ENCODE measurements at places on chromosomes 7 and 10. TPM values are rescaled to one million over a fixed set of nuclear protein-coding genes. Genes with fewer than 3 reads are reported as not detected.

- no peaks in the 10 kb centered on the region for H3K36me3 ChIP-seq
- DNase-seq, result no peak
Measured at GRCh38 chr7:159200421-159200820, 55.8 kb upstream of the VIPR2 start.

DNA sequence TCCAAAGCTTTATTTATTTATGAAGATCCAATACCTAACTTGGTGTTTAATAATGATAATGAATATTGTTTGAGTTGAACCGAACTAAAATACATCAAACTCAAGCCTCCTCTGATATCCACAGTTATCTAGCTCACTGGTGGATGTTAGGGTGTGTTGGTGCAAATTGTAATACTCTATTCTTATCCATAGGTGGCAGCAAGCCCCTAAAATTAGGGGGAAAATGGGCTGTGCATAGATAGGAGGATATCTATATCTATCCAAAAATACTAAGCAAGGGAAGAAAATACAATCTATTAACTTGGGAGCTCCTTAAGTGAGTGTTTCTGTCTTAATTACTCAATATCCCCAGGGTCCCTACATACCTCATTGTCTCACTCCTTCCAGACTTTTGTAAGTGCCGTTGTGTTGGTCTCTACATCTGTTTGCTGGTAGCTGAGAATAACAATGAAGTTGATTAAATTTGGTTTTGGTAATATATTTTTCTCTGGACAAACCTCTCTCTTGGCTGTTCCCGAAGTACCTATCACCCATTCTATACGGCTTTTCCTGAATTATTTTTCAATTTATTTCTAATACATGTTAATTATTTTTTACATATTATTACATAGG, 55.0 kb upstream of the VWDE start:
- no peaks in the 10 kb centered on the region for H3K36me3 ChIP-seq
- DNase-seq, result peak; percentile 1
- H3K4me1 ChIP-seq, result no peaks in the 10 kb centered on the region
- no peaks in the 10 kb centered on the region for H3K27me3 ChIP-seq
- H3K27ac ChIP-seq, result no peak overlapping the region

DNA sequence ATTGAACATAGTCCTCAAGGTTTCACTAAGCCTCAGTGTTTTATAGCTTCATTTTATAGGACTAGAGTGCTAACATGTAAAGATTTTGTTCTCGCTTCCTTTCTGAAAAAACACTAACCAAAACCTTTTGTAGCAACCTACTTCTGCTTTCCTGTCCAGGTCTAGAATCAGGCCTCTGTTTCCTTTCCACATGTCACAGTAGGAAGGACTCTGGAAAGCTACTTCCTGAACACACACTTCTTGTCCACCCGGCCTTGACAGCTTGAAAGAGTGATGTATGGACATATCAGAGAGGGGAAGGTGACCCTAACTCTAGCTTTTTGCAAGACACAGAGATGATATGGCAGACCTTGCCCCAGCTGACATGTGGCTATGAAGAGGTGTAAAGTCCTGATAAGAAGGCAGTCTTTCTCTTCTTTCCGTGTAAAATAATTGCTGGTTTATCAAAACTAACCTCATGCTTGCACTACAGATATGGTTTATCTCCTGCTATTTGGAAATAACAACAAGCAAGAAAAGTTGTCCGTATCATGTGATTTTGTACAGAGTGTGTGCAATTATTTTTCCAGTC, 175.4 kb downstream of the SKAP2 start:
- no peaks in the 10 kb centered on the region for H3K36me3 ChIP-seq
- no peak overlapping the region for H3K4me3 ChIP-seq
- H3K27ac ChIP-seq, result no peak overlapping the region
- H3K27me3 ChIP-seq, result peaks cover 7% of the 10 kb centered on the region
- no peak for DNase-seq

DNA sequence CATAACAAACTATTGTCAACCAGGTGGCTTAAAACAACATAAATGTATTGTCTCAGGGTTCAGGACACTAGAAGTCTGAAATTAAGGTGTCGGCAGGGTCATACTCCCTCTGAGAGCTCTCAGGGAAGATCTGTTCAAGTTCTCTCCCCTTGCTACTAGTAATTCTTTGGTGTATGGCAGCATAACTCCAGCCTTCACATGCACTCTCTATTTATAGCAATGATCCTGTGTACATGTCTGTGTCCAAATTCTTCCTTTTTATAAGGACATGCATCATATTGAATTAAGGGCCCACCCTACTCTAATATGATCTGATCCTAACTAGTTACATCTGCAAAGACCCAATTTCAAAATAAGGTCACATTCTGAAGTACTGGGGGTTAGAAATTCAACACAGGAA, 27.2 kb downstream of the CACNA2D1 start:
- no peak overlapping the region for H3K27ac ChIP-seq
- DNase-seq, result no peak
- no peaks in the 10 kb centered on the region for H3K27me3 ChIP-seq
- H3K4me3 ChIP-seq, result no peak overlapping the region
- H3K36me3 ChIP-seq, result no peaks in the 10 kb centered on the region
- no peaks in the 10 kb centered on the region for H3K4me1 ChIP-seq

Gene ADRA2A
- not detected for total RNA-seq

GRCh38 chr7:25643286-25643685, 415.0 kb upstream of the NPVF start:
- no peak for DNase-seq
- H3K36me3 ChIP-seq, result no peaks in the 10 kb centered on the region
- H3K4me1 ChIP-seq, result no peaks in the 10 kb centered on the region
- H3K4me3 ChIP-seq, result no peak overlapping the region
- no peak overlapping the region for H3K27ac ChIP-seq
- H3K27me3 ChIP-seq, result no peaks in the 10 kb centered on the region

- peak; percentile 15 for DNase-seq
- peak overlapping the region; percentile 88 for H3K27ac ChIP-seq
- H3K4me1 ChIP-seq, result peaks cover 24% of the 10 kb centered on the region
- H3K27me3 ChIP-seq, result no peaks in the 10 kb centered on the region
- peak overlapping the region; percentile 96 for H3K4me3 ChIP-seq
- peaks cover 4% of the 10 kb centered on the region for H3K36me3 ChIP-seq
Measured at GRCh38 chr10:51700228-51700817, 928 bp upstream of the CSTF2T start.

DNA sequence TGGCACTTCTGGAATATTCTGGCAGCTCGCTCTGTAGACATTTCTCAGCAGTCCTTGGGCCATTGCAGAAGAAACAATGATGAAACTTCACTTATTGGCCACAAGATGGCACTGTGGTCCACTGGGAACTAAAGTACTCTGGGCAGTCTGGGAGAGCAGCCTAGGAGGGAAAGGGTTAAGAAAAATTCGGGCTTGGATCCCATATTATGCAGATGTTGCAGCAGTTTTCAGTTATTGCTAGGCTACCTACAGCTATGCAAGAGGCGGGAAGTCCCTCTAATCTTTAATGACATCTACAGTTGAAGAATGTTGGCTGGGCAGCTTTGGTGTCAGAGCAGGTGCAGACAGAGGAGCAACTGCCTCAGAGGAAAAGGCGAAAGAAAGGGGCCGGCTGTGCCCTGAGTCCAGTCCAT, 201.7 kb upstream of the PRSS58 start:
- H3K36me3 ChIP-seq, result no peaks in the 10 kb centered on the region
- H3K27ac ChIP-seq, result peak overlapping the region; percentile 46
- no peak overlapping the region for H3K4me3 ChIP-seq
- peaks cover 42% of the 10 kb centered on the region for H3K4me1 ChIP-seq
- peak; percentile 38 for DNase-seq

DNA sequence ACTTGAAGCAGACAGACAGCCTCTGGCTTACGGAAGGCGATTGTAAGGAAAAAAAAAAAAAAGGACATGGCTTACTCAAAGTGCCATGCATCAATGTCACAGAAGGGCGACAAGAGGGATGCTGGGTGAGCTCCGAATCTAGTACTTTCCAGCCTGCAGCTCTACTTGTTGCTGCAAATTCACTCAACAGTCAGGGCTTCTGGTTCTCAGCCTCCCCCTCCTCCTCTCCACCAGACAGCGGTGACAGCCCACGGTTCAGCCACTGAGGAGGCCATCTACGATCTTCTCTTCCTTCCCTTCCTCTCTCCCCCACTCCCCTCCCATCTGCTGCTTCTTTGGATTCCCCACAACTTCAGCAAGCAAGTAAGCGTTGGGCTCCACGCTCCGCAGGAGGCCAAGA, 63.5 kb downstream of the PRKAG2 start:
- no peak overlapping the region for H3K4me3 ChIP-seq
- H3K27me3 ChIP-seq, result no peaks in the 10 kb centered on the region
- no peak for DNase-seq
- no peaks in the 10 kb centered on the region for H3K4me1 ChIP-seq

- no peak for DNase-seq
- H3K27me3 ChIP-seq, result no peaks in the 10 kb centered on the region
- no peaks in the 10 kb centered on the region for H3K4me1 ChIP-seq
- H3K36me3 ChIP-seq, result no peaks in the 10 kb centered on the region
- H3K27ac ChIP-seq, result no peak overlapping the region
Measured at GRCh38 chr7:69906283-69906995, 308.2 kb downstream of the AUTS2 start.

DNA sequence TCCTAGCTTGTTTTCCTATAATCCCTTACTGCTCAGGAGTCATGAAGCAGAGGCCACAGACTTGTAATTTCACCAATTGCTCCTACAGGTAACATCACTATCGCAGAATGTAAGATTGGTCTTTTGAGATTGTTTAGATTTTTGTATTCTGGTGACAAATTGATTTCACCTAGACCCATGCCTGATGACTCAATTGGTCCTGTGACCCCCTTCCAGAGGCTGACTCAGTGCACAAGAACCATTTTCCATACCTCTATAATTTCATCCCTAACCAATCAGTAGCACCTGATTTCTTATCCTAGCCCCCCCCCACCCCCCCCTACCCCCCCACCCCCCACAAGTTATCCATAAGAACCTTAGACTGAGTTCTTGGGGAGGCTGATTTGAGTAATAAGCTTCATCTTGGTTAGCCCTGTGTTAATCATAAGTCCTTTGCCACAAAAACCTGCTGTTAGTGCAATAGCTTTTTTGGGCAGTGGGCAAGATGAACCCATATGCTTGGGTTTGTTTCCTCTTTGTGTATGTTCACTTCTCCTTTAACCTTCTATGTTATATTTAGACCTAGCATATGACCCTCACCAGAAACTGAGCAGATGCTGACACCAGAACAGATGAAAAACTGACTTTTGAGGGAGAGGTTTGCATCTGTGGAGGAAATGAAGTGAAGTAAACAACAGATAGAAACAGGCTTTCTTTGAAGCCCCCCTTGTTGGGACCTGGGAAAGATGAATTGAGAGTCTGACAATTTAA, 187.1 kb downstream of the KIF20B start:
- H3K4me3 ChIP-seq, result no peak overlapping the region
- DNase-seq, result no peak
- H3K36me3 ChIP-seq, result no peaks in the 10 kb centered on the region
- no peaks in the 10 kb centered on the region for H3K4me1 ChIP-seq
- no peak overlapping the region for H3K27ac ChIP-seq
- no peaks in the 10 kb centered on the region for H3K27me3 ChIP-seq

DNA sequence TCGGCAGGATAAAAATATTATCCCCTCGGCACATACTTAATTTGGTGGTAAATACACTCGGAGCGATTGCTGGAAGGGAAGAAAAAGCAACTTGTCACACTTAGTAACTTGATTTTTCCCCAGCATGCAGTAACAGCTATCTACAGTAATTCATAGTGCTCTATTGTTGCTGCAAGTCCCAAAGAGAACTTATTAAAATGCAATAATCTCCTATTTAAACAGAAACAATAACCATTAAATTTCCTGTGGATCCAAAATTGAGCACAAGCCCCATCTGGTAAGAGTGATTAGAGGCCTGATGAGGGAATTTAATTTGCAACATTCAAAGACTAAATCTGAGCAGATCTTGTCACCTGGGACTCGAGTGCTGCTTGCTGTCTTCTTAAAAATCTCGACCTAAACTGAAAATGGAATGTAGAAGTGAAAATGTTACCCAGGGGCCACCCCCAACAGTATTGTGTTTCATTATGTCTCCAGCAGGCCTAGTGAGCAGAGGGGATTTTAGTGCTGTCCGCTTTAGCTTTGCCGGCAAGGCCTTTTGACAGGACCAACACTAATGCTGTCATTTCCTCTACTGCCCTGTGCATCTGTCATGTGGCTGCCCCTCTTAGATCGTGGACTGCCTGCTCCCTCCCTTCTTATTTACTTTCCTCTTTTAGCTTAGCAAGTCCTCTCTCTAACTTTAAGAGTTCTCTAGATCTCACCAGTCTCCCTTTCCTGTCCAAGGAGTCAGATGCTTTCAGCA, 639.7 kb downstream of the AUTS2 start:
- no peaks in the 10 kb centered on the region for H3K36me3 ChIP-seq
- DNase-seq, result no peak
- H3K4me1 ChIP-seq, result no peaks in the 10 kb centered on the region

Gene CYP2W1
- not detected for total RNA-seq

Gene SLC29A4
- total RNA-seq, result 0.51 TPM

DNA sequence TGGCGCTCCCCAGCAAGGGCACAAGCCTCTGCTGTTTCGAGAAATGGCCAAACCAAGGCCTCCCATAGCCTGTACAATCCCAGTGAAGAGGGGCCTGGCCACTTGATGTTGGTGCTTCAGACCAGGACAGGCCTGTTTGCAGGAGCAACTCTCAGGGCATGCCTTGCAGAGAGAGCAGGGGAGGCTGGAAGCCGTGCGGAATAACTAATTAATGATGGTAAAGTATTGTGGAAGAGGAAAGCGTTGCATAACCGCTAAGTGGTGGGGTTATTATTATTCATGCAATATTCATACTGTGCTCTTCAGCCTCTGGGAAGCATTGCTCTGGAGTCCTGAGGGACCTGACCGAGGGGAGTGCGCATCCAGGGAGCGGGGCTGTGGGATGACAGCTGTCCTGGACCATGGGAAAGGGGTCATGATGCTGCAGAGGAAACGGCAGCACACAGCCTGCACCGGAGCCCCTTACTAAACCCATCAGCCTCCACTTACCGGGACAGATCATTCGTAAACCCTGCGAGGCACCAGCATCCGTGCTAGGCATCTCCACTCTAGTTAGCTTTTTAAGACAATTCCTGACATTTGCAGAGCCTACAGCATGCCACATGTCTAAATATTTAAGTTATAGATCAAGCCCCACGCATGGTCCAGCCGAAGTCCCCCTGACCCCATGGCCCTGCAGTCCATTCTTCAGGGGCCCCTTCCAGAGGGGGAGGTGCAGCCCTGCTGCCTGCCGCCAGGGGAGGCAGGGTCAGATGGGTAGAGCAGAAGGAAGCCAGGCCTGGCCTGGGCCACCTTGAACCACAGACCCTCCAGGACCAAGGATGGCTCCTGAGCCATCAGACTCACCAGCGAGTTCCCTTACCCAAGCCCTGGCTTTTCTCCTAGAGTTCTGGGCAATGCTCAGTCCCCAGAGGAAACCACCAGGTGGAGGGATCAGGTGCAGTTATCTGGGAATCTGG, 11.6 kb downstream of the TMEM273 start:
- no peak for DNase-seq
- no peak overlapping the region for H3K27ac ChIP-seq
- H3K27me3 ChIP-seq, result no peaks in the 10 kb centered on the region

GRCh38 chr7:106365252-106366005, 80.6 kb upstream of the NAMPT start:
- H3K4me1 ChIP-seq, result no peaks in the 10 kb centered on the region
- no peaks in the 10 kb centered on the region for H3K27me3 ChIP-seq
- no peak overlapping the region for H3K27ac ChIP-seq
- H3K4me3 ChIP-seq, result no peak overlapping the region

Gene EBF3
- total RNA-seq, result not detected
